AG04450 (cell line): ENCODE measurements at places on chromosomes 13 and 19. TPM values are rescaled to one million over a fixed set of nuclear protein-coding genes. Genes with fewer than 3 reads are reported as not detected.

Gene APOC4
- polyA plus RNA-seq = not detected in 2 replicates

Gene ATXN8OS
- not detected in 2 replicates for polyA plus RNA-seq

Gene FKBP8
- polyA plus RNA-seq = 123 and 192 TPM in 2 replicates

Gene ADM5
- 0.19 and 0.33 TPM in 2 replicates for polyA plus RNA-seq

Gene TPGS1
- 2.6 and 4.1 TPM in 2 replicates for polyA plus RNA-seq

DNA sequence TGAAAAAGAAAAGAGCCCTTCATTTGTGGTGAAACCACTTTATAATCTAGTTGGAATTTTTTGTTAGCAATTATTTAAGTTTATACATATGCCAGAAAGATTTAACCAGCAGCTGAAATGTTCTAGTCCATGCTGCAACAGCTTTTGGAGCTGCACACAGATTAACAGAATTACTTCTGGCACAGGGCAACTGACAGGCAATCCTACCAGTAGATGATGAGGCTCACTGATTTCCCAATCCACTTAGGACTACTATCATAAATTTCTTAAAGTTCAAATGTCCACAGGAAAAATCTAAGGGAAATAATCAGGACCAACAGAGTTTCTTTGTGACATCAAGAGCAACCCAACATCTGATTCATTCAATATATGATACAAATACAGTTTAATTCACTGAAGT, 78.8 kb downstream of the CRYL1 start:
- DNase-seq = no peak

GRCh38 chr19:4014541-4015491, 7.3 kb downstream of the PIAS4 start:
- DNase-seq = no peak

DNA sequence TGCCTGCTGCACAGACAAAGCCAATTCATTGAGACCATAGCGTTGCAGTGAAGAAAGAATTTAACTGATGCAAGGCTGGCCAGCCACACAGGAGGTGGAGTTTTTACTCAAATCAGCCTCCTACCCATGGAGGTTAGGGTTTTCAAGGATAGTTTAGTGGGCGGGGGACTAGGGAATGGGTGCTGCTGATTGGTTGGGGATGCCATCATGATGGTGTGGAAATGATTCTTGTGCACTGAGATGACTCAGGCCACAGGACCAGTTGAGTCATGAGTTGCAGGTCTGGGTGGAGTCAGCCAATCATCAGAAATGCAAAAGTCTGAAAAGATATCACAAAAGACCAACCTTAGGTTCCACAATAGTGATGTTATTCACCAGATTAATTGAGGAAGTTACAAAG, 359.6 kb downstream of the FOXO1 start:
- DNase-seq = no peak
